ENCODE measurements at places on chromosomes 6 and 20.

- no peak for DNase-seq
These were observed 160.3 kb downstream of the EYA2 start for GRCh38 chr20:47054945-47055344.

DNA sequence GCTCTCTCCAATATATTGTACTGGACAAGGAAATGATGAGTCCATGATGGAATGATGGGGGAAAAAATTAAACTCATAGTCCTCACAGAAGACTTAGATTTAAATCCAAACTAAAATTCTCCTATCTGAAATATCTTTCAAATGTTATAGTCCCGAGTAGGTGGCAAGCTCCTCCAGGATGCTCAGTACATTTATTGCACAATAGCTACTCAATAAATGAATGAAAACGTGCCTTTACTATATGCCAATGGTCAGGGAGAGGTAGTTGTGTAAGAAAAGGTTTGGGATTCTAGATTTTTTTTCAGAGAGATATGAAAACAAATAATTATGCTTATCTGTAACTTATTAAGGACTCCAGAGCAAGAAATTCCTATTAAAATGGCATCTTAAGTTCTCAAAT lies 32.8 kb downstream of the HS3ST5 start:
- no peak for DNase-seq

DNA sequence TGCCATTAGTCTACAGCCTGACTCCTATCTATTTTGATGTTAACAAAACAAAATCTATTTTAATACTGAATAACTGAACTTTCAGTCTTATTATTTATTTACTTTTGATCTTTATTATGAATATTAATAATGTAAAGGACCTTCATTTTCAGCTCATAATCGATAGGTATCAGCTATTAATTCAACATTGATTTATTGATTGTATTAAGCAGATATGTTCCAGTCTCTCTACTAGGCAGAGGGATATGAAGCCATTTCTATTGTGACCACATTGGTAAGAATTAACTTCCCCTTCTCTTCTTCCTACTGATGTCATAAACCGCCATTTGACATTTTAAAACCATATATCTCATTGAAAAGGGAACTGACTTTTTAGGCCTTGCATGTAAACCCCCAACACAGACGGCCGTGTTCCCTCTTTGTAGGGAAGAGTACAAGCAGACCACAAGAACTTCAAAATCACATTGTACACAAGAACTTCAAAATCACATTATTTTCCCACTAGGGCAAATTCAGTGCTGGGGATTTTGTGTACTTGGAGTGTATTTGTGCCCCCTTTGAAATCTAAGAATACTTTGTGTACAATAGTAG lies 69.5 kb upstream of the FABP7 start:
- DNase-seq, result no peak

DNA sequence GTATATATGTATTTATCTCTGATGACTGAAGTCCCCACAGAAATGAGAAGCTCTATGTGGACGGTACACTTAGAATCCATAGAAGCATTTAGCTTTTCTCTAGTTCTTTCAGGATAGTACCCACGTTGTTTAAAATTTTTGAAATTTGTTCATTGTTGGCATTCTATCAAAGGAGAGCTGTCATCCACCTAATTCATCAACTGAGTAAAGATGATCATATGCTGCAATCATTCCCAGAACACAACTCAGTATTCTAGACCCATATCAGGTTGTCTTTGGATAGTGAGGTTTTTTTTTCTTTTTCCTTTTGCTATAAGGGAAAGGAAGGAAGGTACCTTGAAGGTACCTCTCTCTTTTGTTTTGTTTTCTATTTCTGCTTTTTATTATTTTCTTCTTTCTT lies 9.3 kb downstream of the SERAC1 start:
- no peak for DNase-seq

- no peak for DNase-seq
These were observed 378.7 kb upstream of the SOX4 start for GRCh38 chr6:21214738-21215448.

- DNase-seq, result no peak
These were observed 598.1 kb downstream of the PHF3 start for GRCh38 chr6:64233746-64234145.

DNA sequence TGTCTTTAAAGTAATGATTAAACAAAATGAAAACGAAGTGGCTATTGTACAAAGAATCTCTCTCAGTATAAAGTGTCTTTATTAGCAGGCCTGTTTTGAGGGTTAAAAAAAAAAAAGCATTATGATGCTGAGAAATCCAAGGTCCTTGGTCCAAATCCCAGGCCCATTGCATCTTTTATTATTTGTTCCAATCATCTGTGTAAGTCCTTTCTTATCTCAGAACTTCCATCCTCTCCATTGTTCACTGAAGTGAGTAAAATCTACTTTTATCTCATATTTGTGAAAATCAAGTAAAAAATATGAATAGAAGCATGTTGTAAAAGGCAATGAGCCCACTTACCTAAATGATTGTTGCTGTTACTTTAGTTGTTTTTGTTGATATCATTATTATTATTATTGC lies 499.1 kb upstream of the JAG1 start:
- DNase-seq, result no peak

DNA sequence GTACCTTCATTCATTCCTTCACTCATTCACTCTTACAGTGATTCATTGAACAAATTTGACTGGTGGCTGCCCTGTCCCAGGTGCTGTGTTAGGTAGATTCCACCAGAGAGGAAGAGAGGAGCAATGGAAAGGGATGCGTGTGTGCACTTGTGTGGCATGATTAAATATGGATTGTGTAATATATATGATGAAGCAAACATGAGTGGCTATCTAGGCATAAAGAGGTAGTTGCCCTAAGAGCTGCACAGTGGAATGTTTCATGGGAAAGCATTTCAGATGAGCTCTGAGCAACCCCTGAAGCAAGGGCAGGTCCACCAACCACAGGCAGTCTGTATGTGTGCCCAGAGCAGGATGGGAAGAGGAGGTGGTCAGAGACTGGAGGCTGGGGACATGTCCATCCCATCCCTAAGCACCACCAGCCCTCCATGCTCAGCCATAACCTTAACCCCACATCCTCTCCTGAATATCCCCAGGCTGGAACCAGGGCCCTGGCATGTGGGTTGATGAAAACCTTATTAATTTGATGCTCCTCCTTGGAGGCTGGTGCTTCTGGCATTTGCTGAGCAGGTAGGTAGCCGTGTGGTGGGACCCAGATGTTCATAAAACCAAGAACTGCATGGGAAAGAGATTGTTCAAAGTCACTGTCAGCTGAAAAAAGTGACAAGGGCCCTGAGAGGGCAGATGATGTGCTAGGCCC lies 226.2 kb downstream of the SYNDIG1 start:
- DNase-seq, result no peak

DNA sequence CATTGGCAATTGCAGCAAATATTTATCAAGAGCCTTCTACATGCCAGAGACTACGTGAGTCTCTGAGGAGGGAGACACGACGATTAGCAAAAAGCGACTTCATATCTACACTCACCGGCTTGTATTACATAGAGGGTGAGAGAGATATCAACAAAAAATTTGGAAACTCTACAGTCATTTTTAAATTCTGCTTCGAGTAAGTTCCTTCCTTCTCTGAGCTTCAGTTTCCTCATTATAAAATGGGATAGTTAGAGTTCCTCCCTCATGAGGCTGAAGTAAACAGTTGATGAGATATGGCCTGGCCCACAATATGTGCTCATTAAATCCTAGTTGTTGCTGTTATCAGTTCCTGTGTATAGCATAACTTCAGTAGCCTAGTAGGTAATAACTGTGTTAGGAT lies 64.1 kb upstream of the SIRPA start:
- no peak for DNase-seq

GRCh38 chr20:25418776-25419175 lies 11.3 kb downstream of the GINS1 start:
- DNase-seq, result no peak

GRCh38 chr20:63956664-63957003 lies 418 bp upstream of the UCKL1 start:
- no peak for DNase-seq

- DNase-seq, result no peak
These were observed 191.1 kb downstream of the FNDC1 start for GRCh38 chr6:159360306-159360705.

Measured in brain microvascular endothelial cell (primary cell).